ENCODE measurements at places on chromosomes 2 and 18.

DNA sequence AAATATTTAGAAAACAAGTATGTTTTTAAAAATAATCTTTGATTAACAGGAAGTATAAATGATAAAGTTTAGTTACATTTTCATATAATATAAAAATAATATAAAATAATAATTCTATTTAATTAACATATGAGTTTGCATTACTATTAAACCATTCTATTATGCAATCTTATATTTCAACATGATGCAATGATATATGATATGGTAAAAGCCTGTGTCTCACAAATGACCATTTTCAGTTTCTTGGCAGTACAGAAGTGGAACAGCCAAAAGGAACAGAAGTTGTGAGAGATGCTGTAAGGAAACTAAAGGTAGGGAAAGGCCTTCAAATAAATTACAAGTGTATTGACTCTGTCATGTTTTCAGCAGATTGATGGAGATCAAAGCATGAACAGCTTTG is 230.8 kb downstream of the GULP1 start:
- DNase-seq: no peak

DNA sequence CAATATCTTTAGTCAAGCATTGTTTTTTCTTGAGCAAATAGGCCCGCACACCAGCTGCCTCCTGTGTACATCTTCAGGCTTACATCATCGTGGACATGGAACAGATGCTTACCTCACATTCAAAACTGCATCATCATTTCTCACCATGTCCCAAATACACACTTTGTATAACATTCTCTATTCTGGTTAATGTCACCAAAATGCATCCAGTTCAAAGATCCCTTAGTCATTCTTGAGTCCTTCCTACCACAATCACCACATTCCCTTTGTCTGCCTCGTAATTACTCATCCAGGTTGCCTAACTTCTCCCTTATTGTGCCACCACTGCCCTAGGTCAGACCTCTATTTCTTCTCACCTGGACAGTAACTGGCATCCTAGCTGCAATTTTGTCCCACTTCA is 373.7 kb upstream of the GALNT5 start:
- no peak for DNase-seq

DNA sequence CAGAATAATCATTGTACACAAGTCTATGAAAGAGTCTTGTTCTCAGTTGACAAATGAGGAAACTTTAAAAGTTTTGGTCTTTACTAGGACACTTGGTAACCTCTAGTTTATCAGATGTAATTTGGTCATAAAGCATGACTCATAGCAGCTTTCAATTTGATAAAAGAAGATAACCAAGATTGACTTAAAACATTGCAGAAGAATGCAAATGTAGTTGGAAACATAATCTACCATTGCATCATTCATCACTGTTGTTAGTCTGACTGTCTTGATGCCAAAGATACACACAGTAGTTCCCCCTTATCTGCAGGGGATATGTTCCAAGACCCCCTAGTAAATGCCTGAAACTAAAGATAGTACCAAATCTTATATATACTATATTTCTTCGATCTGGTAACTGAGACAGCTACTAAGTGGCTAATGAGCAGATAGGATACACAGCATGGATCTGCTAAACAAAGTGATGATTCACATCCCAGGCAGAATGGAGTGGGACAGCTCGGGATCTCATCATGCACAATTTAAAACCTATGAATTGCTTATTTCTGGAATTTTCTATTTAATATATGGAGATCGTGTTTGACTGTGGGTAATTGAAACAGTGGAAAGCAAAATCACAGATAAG is 131.4 kb upstream of the CCDC68 start:
- no peak for DNase-seq

GRCh38 chr2:7825591-7826312 is 856.1 kb upstream of the ID2 start:
- DNase-seq: no peak

DNA sequence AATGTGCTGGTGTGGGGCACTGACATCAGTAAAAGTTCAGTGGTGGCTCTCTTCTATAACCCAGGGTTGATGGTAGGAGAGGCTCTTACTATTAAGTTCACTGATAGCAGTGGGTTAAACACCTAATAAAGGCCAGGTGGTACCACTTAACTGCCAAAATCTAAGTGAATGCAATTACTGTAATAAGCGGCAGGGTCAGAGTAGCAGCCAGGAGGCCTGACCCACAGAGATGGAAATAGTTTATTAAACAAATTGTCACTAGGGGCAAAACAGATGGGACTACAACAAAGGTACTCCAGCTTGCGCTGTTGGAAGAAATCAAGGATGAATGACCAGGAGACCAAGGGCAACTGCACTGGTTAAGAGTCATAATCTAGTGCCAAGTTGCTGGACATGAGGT is 26.6 kb downstream of the ZSWIM2 start:
- DNase-seq: no peak

GRCh38 chr18:35905436-35905835 is 67.0 kb upstream of the RMP24 start:
- no peak for DNase-seq

GRCh38 chr2:231353469-231353868 is 42.0 kb upstream of the B3GNT7 start:
- DNase-seq: no peak

DNA sequence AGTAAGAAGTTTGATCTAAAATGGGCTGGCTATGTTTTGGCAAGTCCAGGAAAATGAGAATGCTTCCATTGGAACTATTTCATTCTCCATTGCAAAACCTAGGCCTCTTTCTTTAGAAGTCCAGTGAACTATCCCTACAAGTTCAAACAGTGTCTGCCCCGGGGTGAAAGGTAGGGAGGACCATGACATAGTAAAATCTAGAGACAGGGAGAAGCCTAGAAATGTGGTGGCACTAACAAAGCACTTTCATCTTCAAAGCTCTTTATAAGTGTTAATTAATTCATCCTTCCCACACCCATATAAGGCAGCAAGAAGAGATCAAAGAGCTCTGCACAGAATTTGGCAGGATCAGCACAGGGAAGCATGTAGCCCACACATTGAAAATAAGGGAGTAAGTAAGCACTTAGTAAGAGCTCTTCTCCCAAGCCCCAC is 214.5 kb downstream of the IRS1 start:
- DNase-seq: no peak

DNA sequence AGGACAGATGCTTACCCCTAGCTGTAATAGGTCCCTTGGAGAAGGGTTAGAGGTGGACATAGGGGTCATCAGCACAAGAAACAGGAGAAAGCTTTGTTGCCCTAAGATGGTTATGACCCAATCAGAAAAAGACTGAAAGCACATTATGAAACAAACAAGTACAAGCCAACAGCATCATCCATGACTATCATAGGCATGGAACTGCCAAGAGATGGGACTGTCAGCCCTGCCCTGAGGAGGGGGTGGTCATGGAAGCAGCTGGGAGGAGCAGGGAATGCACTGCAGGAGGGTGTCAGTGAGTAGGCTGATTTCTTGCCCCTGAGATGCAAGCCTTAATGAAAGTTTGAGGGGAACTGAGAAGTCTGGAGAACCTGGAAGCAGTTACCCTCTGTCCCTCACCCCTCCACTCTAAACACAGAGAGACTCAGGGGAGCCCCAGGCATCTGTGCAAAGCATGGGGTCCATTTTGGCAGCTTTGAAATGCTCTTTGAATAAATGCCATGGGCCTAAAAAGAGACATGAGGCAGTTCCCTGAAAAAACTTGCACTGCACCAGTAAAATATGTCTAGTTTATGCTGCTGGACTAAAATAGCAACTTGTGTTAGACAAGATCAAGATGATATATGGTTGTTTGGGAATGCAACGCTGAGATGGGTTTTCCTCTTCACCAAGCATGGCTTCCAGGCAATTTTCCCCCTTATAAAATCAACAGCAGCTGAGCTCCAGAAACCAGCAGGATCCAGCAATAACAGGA is 122.7 kb upstream of the ZFP36L2 start:
- no peak for DNase-seq

GRCh38 chr18:78793313-78794070 is 186.1 kb upstream of the SALL3 start:
- DNase-seq: no peak

DNA sequence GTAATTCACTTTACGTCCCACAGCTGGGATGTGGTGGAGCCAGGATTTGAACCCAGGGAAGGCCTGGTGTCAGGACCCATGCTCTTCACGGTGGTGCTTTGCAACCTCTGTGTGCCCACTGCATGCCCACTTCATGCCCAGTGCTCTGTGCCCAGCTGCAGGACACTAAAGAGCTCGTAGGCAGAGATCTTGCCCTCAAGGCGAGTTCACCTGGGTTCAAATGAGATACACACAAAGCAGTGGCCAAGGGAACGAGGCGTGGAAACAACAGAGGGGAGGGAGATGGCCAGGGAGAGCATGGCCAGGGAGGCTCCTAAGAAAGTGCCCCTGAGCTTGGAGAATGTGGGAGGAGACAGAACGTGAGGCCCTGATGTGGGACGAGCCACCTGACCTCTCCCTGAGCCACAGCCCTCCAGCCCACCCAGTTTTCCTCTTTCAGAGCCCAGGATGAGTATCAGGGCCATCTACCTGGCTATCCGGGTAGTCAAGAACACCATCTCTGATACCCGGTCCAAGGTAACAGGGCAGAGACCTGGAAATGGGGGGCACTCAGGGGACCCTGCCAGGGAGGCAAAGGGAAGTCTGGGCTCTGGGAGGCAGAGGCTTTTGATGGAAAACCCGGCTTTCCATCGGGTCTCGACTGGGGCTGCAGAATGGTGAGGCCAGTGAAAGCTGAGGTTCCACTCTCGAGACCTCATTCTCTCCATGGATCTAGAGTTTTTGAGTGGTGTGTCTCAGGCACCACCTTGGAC is 20.4 kb downstream of the MROH2A start:
- no peak for DNase-seq

DNA sequence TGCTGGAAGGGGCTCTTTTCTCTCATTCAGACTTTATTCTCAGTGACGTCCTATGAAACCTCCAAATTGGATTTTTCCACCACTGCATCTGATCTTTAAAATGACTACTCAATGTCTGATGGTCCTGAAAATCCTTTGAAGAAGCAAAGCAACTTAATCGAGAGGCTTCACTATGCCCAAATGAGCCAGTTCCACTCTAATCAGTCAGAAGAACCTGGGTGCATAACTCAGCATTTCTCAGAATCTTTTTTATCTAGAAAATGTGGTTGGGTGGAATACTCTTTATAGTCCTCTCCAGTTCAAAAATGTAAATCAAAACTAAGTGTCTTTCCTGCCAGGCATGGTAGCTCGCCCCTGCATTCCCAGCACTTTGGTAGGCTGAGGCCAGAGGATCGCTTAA is 60.7 kb downstream of the PRELID3A start:
- DNase-seq: no peak

DNA sequence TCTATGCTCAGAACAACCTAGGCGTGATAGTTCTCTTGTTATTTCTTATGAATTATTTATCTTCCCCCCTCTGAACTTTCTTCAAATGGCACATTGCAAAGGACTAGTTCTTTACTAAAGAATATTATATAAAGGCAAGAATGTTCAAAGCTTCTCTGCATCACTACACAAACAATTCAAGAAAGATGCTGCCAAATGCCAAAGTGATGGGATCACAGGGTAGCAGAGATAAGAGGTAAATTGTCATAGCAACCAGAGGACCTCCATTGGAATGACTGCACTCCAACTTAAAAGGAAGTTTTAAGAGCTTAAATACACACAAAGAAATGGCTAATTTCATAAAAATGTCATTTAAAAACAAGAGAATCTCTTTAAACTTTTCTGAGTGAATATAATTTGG is 72.8 kb downstream of the AQP4 start:
- DNase-seq: no peak

DNA sequence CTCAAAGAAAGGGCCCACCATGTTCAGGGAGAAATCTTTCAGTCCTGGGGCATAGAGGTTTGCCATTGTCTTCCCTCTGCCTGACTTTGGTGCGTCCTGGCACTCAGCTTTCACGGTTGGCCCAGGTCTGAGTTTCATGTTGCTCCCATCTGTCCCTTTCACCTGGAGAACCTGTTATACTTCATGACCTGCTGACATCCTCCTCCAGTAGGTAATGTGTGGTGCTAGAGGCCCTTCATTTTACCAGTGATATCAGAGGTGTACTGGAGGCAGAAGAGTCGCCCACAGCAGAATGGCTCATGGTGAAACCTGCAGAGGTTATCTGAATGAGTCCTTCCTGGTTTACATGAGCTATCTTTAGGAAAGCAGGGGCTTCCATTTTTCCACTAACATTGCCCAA is 128.8 kb upstream of the DLX2 start:
- no peak for DNase-seq
